Right lobe of liver (tissue), 6 donors: ENCODE measurements at places on chromosomes 16 and 17.

GRCh38 chr16:81489547-81490267 is 45.1 kb downstream of the CMIP start:
- H3K27ac ChIP-seq: no peak overlapping the region
- no peaks in the 10 kb centered on the region for H3K36me3 ChIP-seq
- no peaks in the 10 kb centered on the region for H3K27me3 ChIP-seq
- H3K4me1 ChIP-seq: peaks cover 35% of the 10 kb centered on the region
- DNase-seq: no peak

GRCh38 chr17:41943492-41943891 is 13.1 kb downstream of the ODAD4 start:
- no peaks in the 10 kb centered on the region for H3K27me3 ChIP-seq
- no peaks in the 10 kb centered on the region for H3K36me3 ChIP-seq
- no peak overlapping the region for H3K4me3 ChIP-seq
- H3K27ac ChIP-seq: no peak overlapping the region

GRCh38 chr17:10048629-10049350 is 143.7 kb upstream of the RCVRN start:
- H3K27me3 ChIP-seq: no peaks in the 10 kb centered on the region
- no peaks in the 10 kb centered on the region for H3K36me3 ChIP-seq
- H3K4me3 ChIP-seq: no peak overlapping the region
- no peak for DNase-seq
- no peaks in the 10 kb centered on the region for H3K4me1 ChIP-seq

DNA sequence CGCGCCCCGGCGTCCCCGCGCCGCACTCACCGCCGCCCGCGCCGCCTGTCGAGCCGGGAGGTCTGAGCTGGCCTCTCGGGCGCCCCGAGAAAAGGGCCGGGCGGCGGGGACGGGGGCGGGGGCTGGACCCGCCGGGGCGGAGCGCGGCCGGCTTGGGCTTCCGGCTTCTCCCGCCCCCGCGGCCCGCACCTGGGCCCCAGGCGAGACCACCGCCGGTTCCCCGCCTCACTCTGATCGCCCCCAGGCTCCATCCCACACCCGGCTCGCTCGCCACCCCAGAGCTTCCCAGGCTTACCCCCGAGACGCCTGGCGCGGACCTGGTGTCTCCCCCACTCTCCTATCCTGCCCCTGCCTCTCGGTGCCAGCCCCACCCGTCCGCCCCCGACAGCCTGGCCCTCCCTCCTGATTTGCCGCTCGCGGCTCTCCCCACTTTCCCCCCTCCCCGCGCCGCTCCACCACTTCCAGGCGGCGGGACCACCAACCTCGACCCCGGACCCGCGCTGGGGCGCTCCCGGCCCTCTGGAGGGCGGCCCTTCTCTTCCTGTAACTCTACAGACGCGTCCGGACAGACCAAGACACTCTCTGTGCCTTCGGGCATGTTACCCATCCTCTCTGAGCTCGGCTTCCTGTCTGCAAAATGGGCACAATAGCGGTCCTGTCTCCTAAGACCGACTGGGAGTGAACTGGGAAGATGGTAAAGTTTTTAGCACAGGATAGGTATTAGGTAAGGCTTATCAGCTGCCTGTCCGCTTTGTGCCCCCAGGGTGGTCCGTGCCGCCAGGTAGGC is at the start of gene LITAF:
TSS of gene LITAF (minus strand) at position 64 of the 787 bp plus-strand sequence. CDS start 30,189 bp downstream, outside the sequence.
- no peaks in the 10 kb centered on the region for H3K36me3 ChIP-seq
- peak within 1 kb of the TSS; percentile 95 for H3K27ac ChIP-seq
- H3K4me1 ChIP-seq: peaks cover 27% of the 10 kb centered on the region
- peak; percentile 76 for DNase-seq

DNA sequence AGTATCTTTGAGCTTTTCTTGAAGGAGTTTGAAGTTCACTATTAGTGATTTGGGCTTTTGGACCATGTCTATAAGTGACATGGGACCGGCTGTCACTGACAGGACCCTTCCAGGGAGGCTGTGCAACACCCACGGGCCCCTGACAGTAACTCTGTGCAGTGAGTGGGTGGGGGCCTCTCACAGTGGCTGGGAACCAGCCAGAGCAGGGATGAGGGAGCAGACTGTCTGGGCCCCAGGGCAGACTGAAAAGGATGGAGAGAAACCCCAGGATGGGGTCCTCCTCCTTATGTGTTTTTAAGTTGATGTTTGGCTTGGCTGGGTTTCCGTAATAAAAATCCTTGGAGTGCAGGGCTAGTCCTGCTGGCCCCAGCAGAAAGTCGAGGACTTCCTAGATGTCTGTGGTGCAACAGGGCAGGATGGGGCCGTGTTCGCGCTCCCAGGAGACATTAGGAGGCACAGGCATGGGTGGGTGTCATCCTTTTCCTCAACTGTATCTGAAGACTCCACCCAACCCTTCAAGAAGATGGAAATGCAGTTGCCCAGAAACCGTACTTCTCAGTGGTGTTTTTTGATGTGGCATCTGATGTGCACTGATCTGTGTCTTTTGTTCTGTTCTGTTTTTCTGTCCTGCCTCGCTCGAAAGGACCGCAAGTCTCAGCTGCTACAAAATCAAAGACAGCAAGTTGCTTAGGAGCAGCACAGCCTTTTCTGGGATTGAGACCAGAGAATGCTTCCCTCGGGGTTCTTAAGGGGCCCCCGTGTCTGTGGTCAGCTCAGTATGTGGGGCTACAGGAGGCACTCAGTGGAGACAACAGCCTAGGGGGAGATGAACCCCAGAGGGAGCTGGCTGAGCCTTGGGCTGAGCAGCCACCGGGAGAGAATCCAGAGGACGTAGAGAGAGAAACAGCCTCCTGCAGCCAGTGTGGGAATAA is 24.2 kb downstream of the PLD6 start:
- H3K4me1 ChIP-seq: no peaks in the 10 kb centered on the region
- no peak overlapping the region for H3K4me3 ChIP-seq
- H3K27me3 ChIP-seq: no peaks in the 10 kb centered on the region
- H3K36me3 ChIP-seq: peaks cover 66% of the 10 kb centered on the region
